Activated naive CD4-positive, alpha-beta T cell treated with anti-CD3 and anti-CD28 coated beads, Interleukin-2, amount 10 ng/mL, durations not matched to agents 7 days and 5 days (primary cell): ENCODE measurements at places on chromosomes 7 and 10.

GRCh38 chr7:29282819-29283414, 88.3 kb downstream of the CHN2 start:
- DNase-seq: no peak

GRCh38 chr10:65275296-65275695, 1650.5 kb upstream of the LRRTM3 start:
- no peak for DNase-seq

- no peak for DNase-seq
Observed at GRCh38 chr7:8078418-8078817, 109.8 kb downstream of the GLCCI1 start.

DNA sequence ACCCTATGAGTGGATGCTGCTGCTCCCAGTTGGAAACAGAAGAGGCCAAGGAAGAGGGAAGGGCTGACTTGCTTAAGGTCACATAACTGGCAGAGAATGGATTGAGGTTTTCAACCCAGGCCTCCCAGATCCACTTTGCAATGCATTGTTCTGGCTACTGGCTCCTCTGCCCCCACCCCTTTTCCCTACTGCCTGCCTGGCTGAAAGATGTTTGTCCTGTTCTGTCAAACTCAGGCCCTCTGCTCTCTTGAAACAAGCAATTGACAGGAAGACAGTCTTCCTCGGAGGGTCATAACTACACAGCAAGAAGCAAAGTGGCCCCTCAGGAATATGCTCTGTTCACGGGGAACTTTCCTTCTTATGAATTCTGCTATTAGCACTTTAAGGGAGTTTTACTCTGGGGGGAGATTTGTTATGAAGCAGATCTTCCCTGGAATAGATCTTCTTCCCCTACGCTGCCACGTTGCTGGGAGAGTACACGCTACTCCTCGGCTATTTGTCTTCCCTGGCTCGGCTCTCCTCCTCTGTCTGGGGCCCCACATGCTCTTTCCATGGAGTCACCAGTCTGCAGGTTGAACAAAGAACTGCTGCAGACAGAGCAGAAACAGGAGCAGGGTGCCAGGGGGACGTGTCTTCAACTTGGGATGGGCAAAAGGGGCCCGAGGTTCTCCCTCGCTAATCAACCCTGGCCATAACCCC, 436.1 kb downstream of the TYW1 start:
- no peak for DNase-seq

DNA sequence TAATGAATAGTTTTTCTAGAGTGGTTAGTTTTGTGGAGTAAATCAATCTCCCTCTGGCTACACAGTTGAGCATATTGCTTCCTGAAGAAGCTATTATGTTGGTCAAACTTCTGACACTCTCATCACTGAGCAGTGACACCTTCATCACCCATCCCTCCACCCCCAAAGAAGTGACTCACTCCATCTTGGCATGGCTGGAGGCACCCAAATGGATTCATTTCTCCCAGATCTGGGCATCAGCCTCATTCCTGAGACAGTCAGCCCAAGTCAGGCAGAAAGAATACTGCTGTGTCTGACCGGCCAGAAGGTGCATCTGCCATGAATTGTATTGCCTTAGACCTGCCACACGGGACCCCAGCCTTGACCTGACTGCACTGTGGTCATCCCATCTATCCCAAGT, 117.0 kb upstream of the HABP2 start:
- DNase-seq: no peak
